ENCODE measurements at places on chromosomes 2 and 18.

- no peak for DNase-seq
Observed at GRCh38 chr18:58152216-58152615, 108.2 kb downstream of the NEDD4L start.

GRCh38 chr2:23776021-23776420 lies 150.9 kb downstream of the ATAD2B start:
- no peak for DNase-seq

DNA sequence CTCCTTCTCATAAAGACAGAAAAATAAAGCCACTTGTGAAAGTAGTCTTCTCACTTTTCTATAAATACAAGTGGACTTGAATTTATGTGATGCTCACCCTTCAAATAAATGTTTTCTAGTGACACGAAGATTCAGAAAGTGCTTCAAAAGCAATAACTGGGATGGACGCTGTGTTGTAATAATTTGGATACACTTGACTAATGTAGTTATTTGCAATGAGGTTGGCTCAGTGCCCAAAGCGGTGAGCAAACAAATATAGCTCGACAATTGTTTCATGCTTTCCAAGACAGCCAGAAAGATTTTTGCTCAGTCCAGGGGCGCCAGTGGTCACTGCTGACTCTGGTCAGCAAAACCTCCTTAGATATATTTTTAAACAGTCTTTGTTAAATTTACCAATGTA lies 278.6 kb upstream of the KLHL14 start:
- DNase-seq: no peak

- DNase-seq: no peak
Observed at GRCh38 chr2:26482211-26483026, 4.5 kb upstream of the OTOF start.

GRCh38 chr2:226991663-226992062 lies 155.8 kb downstream of the RHBDD1 start:
- no peak for DNase-seq

GRCh38 chr2:47028171-47028570 lies 112.6 kb upstream of the MCFD2 start:
- no peak for DNase-seq

GRCh38 chr18:49021433-49022129 lies 70.8 kb upstream of the SMAD7 start:
- DNase-seq: no peak

- DNase-seq: no peak
Observed at GRCh38 chr2:52976143-52976949, 791.3 kb upstream of the CHAC2 start.

DNA sequence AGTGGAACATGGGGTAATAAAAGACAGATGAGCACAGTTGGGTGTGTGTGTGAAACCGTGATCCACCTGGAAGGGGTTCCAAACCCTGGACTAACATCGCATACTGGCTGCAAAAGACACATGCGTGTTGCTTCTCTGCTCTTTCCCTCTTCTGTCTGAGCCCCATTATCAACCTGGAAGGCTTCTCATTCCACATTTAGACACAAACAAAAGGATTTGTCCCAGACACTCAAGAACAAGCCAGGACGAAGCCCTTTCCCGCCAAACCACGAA lies 7.0 kb upstream of the SP9 start:
- no peak for DNase-seq

DNA sequence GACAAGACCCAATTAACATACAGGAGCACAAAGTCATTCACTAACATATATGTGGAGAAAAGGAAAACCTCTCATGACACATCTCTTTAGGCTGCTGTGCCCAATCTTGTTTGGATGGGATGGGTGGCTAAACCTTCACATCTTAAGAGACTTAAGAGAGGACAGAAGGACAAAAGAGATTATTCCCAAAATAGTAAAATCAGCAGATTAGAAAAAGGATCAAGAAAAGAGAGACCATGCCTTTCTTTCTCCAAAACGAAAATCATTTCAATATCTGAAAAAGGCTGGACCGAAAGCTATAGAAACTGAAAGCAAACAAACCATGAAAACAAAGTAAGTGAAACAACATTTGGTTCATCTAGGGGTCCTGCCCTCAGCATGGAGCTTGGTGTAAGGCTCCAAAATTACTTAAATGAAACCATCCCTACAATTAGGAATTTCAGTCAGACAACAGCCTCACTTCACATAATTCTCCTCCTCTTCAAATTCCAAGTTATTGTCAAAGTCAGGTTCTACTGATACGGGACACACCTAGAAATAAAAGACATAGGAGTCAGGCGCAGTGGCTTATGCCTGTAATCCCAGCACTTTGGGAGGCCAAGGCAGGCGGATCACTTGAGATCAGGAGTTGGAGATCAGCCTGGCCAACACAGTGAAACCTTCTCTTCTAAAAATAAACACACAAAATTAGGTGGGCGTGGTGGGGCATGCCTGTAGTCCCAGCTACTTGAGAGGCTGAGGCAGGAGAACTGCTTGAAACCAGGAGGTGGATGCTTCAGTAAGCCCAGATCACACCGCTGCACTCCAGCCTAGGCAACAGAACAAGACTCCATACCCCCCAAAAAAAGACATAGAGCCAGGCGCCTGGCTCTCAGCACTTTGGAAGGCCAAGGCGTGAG lies 5.2 kb downstream of the STARD7 start:
- DNase-seq: no peak

DNA sequence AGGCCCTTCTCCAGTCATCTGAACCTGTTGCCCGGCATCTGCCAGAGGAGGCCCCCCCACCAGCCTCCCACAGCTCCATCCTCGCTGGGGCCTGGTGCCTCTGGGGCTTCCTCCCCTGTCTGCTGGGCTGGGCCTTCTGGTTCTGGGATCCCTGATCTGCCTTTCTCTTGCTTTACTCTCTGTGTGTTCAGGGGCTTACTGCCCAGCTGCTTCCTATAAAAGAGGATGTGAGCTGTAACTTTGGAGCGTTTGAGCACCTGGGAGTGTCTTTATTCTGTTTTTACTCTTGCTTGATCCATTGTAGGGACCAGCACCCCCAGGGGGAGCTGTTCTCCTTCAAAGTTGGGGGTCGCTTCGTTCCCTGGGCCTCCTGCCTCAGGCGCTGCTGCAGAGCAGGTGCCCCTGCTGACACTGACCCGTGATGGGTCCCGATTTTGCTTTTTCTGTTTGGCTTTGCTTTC lies 23.1 kb upstream of the FAHD2A start:
- DNase-seq: no peak

Data from GM04504 (cell line).